Brain microvascular endothelial cell (primary cell): ENCODE measurements at places on chromosomes 13 and 19.

- DNase-seq, result no peak
These were observed 46.8 kb downstream of the PTPRS start for GRCh38 chr19:5293612-5294378.

DNA sequence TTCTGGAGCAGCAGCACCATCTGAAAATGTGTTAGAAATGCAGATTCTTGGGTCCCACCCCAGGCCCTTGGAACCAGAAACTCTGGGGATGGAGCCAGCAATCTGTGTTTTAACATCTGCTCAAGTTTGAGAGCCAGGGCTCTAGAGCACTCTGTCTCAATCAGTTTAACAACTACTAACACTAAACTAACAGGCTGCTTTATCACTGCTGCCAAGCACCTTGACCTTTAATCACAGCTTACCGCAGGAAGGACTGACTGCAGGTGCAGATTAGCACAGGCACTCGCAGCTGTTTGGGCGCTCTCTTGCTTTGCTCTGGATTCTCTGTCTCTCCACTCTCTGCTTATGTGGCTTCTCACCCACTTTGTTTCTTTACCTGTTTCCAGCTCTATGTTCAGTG lies 163.5 kb downstream of the MTUS2 start:
- no peak for DNase-seq

- no peak for DNase-seq
These were observed 514 bp upstream of the MCEMP1 start for GRCh38 chr19:7676376-7676775.

GRCh38 chr13:34593658-34594057 lies 348.4 kb upstream of the NBEA start:
- no peak for DNase-seq

DNA sequence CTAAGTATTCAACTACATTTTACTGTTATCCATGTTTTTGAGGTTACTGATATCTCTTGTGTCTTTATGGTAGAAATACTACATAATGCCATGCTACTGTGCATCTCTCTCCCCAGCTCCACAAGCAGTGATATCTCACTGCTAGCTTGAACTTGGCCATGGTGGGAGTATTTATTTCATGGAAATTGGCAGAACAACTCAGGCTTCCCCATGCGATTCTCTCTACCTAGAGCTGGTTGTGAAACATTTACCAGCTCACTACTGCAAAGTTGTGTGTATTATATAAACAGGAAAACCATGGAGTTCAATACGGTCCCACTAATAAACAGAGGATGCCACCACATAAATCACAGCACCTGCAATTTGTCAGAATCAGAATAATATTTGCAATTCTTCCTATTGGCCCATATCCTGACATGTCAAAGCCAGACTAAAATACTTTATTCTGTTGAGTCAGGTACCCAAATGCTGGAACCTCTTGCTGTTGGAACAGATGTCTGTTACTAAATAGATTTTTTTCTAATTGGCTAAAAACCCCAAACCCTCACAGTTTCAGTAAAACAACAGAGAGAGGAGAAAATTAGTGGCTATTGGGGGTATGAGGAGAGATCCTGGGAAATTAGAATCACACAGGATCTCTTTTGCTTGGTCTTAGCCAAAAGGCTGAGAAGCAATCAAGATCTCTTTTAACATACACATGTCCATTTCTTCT lies 91.4 kb upstream of the SLC10A2 start:
- no peak for DNase-seq

DNA sequence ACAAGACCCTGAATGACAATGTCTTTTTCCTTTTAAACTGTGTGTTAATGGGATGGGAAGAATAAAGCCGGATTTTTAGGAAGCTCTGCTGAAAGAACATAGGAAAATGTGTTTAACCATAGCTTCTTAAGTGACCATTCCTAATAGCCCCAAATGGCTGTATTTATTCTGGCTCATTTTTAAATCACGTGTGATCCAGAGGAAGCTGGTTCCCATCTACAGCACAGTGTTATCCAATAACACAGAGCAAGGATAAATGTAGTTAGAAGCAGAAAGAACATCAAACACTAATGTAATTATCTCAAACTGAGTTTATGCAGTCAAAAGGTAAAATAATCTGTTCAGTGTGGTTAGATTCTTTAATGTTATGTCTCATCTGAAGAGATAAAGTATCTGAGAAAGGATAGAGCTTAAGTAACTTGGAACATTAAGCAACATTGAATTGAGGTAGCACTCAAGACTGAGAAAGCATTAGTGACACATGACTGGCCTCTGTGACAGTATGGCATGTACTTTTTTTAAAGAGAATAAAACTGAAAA lies 853.3 kb downstream of the GPC5 start:
- no peak for DNase-seq

- DNase-seq, result no peak
These were observed 6.1 kb upstream of the ERVV-1 start for GRCh38 chr19:53007606-53008005.

GRCh38 chr19:15010501-15011300 lies 31.0 kb upstream of the SLC1A6 start:
- no peak for DNase-seq

DNA sequence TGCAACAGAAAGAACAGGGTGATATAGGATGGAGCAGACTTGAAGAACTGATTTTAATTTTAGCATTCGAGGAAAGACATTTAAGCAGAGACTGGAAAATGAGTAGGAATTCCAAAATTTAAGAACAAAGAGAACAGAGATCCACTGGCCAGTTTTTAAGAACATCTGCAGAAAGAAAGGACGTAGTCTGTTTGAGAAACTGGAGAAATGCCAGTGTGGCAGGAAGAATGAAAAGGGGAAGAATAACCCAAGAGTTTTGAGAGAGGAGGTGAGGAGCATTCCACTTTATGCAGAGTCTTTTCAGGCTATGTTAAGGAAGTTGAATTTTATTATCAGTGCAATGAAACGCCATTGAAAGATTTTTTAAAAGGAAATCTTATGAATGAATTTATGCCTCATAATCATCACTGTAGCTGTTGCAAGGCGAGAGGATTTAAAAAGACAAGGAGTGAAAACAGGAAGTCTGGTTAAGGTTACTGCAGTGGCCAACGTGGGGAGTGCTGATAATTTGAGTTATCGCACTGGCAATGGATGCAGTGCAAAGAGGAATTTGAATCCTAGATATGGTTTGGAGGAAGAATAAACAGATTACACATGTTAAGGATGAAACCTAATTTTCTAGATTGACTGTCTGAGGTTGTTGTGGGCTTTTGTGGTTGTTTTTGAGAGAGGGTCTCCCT lies 253.8 kb downstream of the DACH1 start:
- DNase-seq, result no peak

DNA sequence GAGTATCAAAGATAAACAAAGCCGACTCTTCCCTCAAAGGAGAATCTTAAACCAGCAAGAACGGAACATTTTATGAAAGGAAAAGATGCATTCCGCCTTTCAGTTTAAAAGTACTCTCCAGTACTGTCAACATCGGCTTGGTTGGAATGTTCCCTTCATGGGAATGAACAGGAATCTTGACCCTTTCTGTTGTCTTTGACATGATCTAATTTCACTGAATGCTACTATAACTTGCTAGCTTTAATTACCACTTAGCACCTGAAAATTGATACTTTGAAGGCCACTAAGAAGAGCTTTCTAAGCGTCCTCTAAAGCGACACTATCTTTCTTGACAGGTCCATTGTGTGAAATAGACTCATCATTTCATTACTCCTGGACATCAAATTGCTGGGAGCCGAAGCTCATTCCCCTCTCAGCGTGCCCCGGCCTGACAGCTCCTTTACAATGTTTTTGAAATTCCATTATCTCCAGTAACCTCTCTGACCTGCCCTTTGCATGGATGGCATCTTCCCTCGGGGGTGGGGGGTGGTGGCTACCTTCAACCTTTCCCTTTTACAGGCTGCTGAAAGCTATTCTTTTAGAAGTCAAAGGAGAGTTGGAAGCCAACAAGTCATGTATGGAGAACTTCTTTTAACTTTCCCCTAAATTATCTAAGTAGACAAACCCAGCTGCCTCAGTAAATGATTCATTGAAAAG lies 67.9 kb downstream of the EFNB2 start:
- DNase-seq, result no peak

GRCh38 chr19:38769635-38770211 lies 3.6 kb downstream of the LGALS7 start:
- peak; percentile 69 for DNase-seq

DNA sequence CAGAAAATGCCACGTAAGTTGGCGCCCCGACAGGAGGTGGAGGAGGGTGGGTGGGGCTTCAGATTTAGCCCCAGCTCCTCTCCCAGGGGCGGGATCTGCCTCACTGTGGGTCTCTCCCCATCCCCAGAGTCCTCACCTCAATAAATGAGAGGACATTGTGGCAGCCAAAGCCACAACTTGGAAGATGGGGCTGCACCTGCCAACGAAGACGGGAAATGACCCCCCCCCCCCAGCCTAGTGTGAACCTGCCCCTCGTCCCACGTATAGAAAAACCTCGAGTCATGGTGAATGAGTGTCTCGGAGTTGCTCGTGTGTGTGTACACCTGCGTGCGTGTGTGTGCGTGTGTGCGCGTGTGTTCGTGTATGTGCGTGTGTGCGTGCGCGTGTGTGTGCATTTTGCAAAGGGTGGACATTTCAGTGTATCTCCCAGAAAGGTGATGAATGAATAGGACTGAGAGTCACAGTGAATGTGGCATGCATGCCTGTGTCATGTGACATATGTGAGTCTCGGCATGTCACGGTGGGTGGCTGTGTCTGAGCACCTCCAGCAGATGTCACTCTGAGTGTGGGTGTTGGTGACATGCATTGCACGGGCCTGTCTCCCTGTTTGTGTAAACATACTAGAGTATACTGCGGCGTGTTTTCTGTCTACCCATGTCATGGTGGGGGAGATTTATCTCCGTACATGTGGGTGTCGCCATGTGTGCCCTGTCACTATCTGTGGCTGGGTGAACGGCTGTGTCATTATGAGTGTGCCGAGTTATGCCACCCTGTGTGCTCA lies 1.5 kb upstream of the TRAPPC5 start:
- DNase-seq, result no peak

DNA sequence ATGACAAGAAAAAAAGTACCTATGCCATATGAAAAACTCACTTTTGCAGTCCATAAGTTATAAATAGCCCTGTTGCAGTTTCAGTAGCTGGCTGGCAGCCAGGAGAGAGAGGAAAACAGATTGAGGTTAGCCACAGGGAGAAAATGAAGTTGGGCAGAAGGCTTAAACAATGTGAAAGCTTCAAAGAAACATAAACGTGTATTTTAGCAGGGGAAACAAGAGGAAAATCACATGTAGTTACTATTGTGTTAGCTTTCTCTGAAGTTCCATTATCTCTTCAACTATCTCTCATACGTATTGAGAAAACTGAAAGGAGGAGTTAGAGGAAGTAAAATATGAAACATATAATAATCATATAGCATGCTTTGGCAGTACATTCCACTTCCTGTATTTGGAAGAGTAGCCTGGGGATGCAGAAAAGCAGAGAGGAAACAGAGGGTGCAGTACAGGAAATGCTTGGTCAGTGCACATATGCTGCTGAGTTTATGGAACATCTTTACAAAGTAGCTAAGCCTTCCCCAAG lies 1551.1 kb downstream of the EFNB2 start:
- peak; percentile 81 for DNase-seq

DNA sequence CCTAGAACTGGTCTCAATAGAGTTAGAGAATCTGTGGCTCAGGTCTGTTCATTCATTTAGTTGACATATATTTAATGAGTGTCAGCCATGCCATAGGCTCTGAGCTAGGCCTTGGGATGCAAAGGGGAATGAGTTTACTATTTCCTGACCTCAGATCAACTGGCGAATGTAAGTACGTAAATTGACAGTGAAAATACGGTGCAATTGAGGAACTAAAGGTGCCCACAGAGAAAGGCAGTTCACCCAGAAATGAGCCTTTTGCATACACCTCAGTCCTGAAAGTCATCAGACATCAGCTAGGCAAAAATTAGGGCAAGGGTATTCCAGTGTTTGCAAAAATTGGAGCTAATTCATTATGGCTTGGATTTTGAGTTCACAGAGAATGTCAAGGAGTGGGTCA lies 20.6 kb upstream of the UPF3A start:
- no peak for DNase-seq

GRCh38 chr13:50080203-50080910 lies 65.1 kb downstream of the KCNRG start:
- peak; percentile 42 for DNase-seq

- DNase-seq, result no peak
These were observed 365.4 kb downstream of the NDFIP2 start for GRCh38 chr13:79846386-79846785.

DNA sequence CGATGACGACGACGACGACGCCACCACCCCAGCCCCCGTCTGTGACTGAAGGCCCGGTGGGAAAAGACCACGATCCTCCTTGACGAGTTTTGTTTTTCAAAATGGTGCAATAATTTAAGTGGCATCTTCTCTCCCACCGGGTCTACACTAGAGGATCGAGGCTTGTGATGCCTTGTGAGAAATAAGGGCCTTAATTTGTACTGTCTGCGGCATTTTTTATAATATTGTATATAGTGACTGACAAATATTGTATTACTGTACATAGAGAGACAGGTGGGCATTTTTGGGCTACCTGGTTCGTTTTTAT lies 2.5 kb downstream of the KLF2 start:
- no peak for DNase-seq

GRCh38 chr13:39110518-39111097 lies 72.4 kb downstream of the NHLRC3 start:
- DNase-seq, result no peak

- no peak for DNase-seq
These were observed 21.8 kb downstream of the DCAF15 start for GRCh38 chr19:13974073-13974472.

DNA sequence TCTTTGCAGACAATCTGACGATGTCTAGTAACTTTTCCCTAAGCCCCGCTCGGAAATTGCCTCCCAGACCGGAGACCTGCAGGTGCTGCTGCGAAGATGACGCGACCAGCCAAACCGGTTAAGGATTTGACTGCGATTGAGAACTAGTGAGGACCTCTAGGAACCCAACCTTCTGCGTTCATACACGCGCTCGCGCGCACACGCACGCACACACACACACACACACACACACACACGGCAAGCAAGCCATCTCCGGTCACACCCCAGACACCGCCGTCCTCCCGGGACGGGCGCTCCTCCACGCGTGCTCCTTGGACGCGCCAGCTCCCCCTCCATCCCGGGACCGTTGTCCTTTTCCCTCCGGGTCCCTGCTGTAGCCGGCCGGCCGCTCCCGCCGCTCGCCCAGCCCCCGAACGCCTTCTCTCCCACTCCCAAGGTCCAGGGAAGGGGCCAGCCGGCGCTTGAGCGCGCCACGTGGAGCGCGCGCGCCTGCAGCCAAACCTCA lies 1.2 kb downstream of the TBC1D4 start:
- no peak for DNase-seq
